ENCODE measurements at places on chromosomes 1 and 21.

DNA sequence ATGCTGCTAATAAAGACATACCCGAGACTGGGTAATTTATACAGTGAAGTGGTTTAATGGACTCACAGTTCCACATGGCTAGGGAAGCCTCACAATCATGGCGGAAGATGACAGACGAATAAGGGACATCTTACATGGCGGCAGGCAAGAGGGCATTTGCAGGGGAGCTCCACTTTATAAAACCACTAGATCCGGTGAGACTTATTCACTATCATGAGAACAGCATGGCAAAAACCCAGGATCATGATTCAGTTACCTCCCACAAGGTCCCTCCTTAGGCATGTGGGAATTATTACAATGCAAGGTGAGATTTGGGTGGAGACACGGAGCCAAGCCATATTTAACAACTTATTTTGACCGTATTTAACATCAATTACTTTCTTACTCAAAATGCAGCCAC is 739.0 kb downstream of the NCAM2 start:
- DNase-seq: no peak

DNA sequence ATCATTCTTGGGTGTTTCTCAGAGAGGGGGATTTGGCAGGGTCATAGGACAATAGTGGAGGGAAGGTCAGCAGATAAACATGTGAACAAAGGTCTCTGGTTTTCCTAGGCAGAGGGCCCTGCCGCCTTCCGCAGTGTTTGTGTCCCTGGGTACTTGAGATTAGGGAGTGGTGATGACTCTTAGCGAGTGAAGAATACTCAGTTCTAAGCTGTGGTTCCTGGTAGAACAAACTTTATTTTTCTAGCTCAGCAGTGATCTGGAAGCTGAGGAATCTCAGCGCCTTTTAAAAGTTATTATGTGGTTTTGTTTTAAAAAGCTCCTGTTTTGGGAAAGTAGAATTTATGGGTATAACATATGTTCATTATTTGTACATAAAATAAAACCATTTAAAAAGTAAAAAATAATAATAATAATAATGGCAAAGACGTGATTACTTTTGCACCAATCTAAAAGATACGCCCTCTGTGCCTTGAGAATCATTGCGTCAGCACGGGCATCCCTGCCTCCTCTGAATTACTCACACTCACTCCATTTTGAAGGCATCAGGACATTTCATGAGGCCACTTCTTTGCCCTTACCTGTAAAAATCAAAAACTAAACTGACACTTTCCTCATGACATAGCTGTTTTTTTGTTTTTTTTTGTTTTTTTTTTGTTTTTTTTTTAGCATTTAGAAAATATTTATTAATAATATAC is 29.7 kb upstream of the TNFRSF1B start:
- DNase-seq: no peak

GRCh38 chr1:31568895-31569595 is 7.3 kb upstream of the TINAGL1 start:
- DNase-seq: no peak

GRCh38 chr21:28632755-28633408 is 359.8 kb downstream of the LTN1 start:
- no peak for DNase-seq

- DNase-seq: no peak
Observed at GRCh38 chr1:87951852-87952251, 623.2 kb downstream of the LMO4 start.
